ENCODE measurements at places on chromosomes 13 and 19.

GRCh38 chr19:55071129-55071502 is 4.6 kb upstream of the EPS8L1 start:
- DNase-seq: peak; percentile 41

- DNase-seq: no peak
These were observed 9.5 kb downstream of the VSTM2B start for GRCh38 chr19:29535214-29535831.

GRCh38 chr19:54660306-54660705 is 2.5 kb upstream of the LILRB4 start:
- no peak for DNase-seq

DNA sequence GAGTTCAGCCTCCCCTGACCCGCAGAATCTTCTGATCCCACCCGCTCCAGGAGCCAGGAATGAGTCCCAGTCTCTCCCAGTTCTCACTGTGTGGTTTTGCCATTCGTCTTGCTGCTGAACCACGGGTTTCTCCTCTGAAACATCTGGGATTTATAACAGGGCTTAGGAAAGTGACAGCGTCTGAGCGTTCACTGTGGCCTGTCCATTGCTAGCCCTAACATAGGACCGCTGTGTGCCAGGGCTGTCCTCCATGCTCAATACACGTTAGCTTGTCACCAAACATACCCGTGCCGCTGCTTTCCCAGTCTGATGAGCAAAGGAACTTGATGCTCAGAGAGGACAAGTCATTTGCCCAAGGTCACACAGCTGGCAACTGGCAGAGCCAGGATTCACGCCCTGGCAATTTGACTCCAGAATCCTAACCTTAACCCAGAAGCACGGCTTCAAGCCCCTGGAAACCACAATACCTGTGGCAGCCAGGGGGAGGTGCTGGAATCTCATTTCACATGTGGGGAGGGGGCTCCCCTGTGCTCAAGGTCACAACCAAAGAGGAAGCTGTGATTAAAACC is 1.1 kb upstream of the APOE start:
- no peak for DNase-seq

- no peak for DNase-seq
These were observed 229 bp downstream of the BORCS8 start for GRCh38 chr19:19191768-19192077.

All from GM12864 (cell line).